ENCODE measurements at places on chromosomes 7 and 10.

DNA sequence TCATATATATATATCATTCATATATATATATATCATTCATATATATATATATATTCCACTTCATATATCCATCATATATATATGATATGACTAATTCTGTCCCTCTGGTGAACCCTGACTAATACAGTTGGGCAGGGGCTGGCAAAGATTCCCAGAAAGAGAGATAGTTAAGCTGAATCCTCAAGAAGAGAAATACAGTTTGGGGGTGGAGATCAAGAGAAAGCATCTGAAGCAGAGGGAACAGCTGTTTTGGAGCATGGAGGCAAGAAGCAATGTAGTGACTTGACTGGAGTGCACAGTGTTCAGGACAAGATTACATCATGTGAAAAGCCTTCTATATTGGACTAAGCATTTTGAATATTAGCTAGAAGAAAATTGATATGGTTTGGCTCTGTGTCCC lies 540.7 kb downstream of the MAGI2 start:
- DNase-seq: no peak

DNA sequence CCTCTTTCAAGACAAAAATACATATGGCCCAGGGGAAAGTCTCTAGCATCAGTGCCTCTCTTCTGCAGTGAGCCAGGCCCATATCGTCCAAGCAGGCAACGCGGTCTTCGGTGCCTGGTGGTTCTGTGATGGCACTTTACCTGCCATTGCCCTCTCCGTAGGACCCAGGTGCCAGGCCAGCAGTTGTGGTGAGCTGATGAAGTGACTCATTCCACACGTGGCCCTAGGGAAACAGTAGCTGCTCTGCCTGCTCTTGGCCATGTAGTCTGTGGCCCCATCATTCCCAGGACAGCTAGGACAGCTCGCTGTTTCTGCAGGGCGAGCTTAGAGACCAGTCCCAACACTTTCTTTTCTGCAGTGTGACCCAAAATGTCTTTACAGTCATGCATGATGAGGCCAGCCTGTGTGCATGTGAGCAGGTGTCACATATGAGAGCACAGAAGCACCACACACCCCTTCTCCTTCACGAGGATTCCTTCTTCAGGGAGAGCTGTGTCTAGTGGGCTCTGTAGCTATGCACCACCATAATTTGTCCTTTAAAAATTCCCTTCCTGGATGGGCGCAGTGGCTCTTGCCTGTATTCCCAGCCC lies 39.0 kb downstream of the SVIL start:
- DNase-seq: no peak

GRCh38 chr7:111147708-111148533 lies 57.0 kb downstream of the LRRN3 start:
- DNase-seq: no peak

- no peak for DNase-seq
These were observed 47.4 kb downstream of the ORC5 start for GRCh38 chr7:104160375-104160774.

DNA sequence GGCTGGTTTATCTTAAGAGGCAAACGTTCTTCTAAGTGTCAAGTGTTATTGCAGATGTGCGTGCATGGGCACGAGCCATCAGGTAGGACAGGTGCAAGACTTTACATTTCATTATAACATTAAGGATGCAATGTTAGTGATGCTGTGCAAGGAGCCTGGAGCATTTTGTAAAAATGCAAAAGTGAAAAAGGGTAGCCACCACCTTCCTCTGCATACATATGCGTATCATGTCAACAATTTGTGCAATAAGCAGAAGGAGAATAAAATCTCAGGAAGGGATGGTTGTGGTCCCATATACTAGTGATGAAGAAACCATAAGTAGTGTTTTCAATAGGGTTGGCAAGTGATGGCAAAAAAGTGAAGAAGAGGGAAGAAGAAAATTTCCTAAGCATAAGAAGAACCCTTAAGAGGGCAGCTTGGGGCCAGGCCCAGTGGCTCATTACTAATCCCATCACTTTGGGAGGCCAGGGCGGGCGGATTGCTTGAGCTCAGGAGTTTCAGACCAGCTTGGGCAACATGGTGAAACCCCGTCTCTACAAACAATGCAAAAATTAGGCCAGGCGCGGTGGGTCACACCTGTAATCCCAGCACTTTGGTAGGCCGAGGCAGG lies 7.5 kb downstream of the PIK3AP1 start:
- no peak for DNase-seq

- no peak for DNase-seq
These were observed 1584.4 kb upstream of the LRRTM3 start for GRCh38 chr10:65341323-65341925.

- DNase-seq: no peak
These were observed 98.6 kb downstream of the CREM start for GRCh38 chr10:35225204-35225603.

GRCh38 chr10:100766693-100767421 lies 21.5 kb downstream of the PAX2 start:
- DNase-seq: no peak

DNA sequence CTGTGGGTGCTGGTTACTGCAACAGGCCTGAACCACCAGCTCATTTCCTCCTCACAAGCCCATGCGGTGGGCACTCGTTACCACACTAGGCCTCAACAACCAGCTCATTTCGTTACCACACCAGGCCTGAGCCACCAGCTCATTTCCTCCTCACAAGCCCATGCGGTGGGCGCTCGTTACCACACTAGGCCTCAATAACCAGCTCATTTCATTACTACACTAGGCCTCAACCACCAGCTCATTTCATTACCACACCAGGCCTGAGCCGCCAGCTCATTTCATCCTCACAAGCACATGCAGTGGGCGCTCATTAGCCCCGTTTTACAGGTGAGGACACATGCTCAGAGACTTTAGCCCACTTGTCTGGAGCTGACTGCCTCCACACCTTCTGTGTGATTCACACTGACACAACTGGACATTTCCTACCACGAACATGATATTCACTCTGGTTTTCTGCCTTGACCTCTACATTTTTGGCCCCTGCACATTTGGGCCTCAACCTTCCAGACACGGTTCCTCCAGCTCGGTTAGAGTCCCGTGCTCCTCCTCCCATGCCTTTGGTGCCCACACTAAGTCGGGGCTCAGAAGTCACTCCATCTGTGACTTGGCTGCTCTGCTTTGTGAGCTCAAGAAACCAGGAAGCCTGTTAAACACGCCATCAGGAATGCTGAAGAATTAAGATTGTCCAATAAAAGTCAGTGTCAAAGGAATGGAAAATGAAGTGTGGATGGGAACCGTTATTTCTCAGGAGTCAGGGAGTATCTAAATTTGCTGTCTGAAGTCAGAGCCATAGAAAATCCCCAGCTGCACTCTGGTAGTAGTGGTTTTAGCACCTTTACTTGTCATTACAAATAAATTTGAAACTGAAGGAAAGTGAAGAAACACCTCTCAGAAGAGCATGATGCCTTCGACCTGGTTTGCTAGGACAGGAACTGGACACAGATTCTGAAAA lies 55.8 kb upstream of the LANCL2 start:
- peak; percentile 37 for DNase-seq

DNA sequence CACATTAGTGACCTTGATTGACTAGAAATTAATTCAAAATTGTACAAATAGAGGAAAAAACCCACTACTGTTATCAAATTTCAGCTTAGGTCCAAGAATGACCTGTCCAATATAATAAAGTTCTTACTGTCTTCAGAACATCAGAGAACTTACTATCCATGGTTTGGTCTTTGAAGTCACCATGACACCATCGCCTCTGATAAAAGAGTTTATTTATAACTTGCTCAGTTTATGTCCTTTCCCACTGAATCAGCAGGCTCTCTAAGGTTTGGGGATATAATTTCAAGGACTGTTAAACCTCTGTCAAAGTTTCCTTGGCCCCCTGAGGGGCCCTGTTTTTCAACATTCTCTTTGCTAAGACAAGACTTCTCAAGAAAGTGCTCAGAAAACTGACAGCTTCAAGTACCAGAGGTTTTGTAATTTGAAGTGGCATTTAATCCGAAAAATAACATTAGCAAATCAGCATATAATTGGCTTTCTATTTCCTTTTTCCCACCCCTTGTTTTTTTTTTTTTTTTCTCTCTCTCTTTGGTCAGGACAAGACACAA lies 191.7 kb upstream of the FERD3L start:
- no peak for DNase-seq

Data from left ventricle myocardium superior (tissue), 1 donor.